ENCODE measurements at places on chromosomes 1 and 21.

DNA sequence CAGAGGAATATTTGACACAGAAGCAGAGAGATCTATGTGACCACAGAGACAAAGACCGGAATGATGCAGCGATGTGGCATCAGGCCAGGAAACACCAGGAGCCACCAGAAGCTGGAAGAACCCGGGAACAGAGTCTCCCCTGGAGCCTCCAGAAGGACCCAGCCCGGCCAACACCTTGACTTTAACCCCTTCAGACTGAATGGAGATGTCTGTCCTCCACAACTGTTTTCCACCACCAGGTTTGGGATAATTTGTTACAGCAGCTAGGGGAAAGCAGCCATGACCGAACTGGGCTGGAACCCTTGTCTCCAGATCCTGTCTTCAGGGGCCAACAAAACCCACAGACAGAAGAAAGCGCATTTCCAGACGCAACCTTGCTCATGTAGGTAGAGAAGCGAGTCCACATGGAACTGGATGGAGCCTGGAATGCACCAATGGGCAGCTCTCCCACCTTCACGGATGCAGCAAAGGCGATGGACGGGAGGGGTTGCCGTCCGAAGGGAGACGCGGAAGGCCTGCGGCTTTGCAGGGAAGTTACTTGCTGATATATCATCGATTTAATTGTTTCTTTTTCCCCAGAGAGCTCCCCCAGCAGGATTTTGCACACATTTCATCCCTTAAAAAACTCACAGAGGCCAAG is 396.6 kb downstream of the NPHP4 start:
- no peak for DNase-seq

DNA sequence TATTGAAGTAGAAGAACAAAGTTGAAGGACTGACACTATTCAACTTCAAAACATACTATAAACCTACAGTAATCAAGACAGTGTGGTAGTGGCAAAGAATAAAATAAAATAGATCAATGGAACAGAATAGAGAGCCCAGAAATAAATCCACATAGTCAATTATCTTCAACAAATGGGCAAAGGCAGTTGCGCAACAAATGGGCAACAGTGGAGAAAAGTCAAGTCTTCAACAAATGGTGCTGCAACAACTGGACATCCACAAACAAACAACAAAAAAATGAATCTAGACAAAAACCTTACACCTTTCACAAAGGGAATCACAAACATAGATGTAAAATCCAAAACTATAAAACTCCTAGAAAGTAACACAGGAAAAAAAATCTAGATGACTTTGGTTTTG is 38.4 kb downstream of the MIXL1 start:
- DNase-seq = no peak

DNA sequence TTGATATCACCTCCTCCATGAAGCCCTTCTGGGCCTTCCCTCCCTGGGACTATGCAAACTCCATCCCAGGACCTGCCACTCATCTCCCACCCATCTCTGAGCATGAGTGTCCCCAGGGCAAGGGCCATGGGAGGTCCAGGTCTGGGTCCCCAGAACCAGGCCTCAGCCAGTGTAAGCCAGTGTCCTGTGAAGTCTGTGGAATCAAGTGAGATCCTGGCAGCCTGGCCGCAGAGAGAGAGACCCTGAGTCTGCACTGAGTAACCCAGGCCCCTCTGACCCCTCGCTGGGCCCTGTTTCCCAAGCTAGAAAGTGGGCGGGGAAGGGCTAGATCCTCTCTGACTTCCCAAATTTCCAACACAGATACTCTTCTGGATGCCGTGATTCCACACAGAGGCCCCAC is 132.7 kb downstream of the DMRTB1 start:
- DNase-seq = no peak

DNA sequence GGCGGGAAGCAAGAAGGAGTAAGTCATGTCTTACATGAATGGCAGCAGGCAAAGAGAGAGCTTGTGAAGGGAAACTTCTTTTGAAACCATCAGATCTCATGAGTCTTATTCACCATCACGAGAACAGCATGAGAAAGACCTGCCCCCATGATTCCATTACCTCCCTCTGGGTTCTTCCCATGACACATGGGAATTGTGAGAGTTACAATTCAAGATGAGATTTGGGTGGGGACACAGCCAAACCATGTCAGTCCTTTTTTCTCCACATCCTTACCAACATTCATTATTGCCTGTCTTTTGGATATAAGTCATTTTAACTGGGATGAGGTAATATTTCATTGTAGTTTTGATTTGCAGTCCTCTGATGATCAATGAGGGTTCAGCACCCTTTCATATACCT is 81.0 kb downstream of the DIRAS3 start:
- DNase-seq = no peak

- peak; percentile 86 for DNase-seq
Measured at GRCh38 chr1:14945132-14946010, 208.2 kb upstream of the TMEM51 start.

DNA sequence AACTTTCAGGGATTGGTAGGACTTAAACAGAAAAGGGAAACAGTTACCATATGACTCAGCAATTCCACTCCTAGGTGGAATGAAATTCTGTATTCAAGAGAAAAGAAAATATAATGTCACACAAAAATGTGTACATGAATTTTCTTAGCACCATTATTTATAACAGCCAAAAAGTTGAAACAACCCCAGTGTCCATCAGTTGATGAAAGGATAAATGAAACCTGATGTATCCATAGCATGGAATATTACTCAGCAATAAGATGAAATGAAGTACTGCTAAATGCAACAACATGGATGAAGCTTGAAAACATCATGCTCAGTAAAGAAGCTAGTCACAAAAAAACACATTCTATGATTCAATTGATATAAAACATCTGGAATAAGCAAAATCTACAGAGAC is 15.5 kb downstream of the EEIG2 start:
- no peak for DNase-seq

GRCh38 chr1:2874207-2874606 is 72.7 kb upstream of the TTC34 start:
- DNase-seq = no peak

GRCh38 chr1:178126741-178127185 is 32.9 kb downstream of the RASAL2 start:
- DNase-seq = no peak

- DNase-seq = no peak
Measured at GRCh38 chr1:168717906-168718891, 10.8 kb downstream of the DPT start.

DNA sequence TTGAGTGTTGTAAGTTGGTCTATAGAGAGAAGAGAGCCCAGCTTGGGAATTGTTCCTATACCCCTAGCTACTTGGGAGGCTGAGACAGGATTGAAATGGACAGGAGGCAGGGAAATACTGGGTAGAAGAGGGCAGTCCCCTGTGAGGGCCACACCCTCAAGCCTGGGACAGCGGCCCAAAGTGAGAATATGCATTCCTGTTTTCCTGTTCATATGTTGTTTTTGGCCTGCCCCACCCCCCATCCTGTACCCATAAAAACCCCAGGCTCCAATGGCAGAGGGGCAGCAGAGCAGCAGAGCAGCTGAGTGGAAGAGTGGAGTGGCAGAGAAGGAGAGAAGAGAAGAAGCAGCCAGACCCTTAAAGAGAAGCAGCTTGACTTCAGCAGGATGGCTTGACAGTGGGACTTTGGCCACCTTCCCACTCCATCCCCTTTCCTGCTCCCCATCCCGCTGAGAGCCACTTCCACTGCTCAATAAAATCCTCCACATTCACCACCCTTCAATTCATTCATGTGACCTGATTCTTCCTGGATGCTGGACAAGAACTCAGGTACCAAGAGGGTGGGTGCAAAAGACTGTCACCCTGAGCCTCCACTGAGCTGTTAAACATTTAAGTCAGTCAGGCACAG is 70.6 kb upstream of the PUM1 start:
- DNase-seq = no peak

DNA sequence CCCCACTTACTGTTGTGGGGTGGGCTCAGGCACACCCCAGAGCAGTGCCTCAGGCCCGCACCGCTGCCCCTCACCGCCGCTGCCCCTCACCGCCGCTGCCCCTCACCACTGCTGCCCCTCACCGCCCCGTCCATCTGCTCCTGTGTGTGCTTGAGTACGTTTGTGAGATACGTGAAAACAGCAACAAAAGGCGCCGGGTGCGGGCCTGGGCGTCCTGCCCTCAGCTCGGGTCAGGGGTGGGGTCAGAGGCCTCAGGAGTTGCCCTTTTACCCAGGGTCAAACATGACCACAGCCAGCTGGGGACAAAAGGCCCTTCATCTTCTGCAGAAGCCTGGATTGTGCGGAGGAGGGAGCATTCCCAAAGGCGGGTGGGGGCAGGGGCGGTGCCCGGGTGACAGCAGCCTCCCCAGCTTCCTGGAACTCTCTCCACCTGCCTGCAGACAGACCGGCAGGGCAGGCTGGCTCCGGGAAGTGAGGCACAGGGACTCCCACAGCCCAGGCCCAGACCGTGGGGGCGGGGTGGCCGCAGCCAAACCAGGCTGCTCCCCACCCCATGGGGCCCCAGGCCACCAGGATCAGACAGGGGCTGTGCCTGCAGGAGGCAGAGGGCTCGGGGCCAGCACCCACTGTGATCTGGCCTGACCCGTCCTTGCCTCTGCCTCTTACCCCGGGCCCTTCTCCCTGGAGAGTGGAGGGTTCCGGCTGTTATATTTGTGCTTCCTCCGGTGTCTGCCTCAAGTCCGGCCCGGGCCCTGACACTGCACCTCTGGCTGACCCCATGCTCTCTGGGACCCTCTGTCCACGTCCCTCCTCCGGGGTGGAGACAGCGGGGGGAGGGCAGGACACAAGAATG is 2.3 kb upstream of the VWA1 start:
- peak; percentile 74 for DNase-seq

DNA sequence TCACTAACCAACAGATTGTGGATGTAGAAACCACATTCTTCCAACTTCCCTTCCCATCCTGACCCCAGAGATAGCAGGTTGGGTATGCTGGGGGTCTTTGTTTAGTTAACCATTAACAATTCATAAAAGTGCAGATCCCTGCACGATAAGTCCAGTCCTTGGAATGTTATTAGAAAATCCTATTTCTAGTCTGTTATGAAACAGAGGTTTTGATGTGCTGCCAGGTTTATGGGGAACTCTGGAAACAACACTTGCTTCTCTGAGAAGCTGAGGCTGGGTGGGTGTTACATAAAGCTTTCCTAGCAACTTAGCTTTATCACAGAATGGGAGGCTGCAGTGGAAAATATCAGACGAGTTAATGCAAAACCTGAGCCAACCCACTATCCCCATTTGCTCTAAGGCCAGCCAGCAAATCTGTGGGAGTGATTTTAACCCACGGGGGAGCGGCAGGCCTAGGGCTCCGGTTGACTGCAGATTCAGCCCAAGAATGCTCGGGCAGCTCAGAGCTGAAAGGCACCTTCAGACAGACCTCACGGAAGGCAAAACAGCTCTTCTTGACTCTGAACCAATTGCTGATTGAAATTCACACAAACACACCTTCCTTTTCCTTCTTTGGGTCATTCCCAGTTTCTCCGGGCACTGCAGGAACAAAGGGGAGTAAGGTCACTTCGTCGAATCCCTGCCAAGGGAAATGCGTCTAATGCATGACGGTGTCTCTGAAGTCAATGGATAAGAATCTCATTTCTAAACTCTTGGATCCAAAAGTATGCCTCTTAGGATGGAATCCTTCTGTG is 111.7 kb upstream of the IRF2BP2 start:
- DNase-seq = peak; percentile 74

- no peak for DNase-seq
Measured at GRCh38 chr1:195332102-195332501, 1276.1 kb downstream of the KCNT2 start.

DNA sequence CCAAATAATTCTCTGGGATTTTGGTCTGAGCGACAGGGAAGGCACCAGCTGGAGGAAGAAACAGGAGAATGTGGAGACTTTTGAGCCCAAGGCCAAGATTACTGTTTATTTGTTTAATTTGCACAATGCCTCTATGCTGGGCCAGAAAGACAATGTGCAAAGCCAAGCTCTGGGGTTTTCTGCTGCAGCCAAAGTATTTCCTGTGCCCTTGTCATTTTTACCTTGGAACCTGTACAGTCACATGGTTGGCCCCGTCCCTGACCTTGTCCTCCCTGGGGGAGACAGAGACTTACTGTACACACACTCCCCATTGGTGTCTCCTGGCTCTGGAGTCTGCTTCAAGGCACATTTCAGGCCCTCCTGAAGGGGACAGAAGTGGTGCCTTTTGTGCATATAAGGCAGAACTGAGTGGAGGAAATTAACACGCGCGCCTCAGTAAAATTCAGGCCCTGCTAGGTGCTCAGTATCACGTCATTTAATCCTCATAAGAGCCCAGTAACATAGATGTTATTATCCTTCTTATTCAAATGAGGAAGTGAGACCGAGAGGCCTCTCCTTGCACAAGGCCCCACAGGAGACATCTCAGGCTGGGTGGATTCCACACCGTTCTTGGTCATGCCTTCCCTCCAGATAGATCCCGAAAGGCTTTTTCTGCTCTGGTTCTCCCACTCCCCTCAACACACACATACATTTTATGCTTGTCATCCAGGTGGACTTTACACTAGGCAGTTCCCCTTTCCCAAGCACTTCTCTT is 21.1 kb downstream of the C1orf115 start:
- DNase-seq = no peak

DNA sequence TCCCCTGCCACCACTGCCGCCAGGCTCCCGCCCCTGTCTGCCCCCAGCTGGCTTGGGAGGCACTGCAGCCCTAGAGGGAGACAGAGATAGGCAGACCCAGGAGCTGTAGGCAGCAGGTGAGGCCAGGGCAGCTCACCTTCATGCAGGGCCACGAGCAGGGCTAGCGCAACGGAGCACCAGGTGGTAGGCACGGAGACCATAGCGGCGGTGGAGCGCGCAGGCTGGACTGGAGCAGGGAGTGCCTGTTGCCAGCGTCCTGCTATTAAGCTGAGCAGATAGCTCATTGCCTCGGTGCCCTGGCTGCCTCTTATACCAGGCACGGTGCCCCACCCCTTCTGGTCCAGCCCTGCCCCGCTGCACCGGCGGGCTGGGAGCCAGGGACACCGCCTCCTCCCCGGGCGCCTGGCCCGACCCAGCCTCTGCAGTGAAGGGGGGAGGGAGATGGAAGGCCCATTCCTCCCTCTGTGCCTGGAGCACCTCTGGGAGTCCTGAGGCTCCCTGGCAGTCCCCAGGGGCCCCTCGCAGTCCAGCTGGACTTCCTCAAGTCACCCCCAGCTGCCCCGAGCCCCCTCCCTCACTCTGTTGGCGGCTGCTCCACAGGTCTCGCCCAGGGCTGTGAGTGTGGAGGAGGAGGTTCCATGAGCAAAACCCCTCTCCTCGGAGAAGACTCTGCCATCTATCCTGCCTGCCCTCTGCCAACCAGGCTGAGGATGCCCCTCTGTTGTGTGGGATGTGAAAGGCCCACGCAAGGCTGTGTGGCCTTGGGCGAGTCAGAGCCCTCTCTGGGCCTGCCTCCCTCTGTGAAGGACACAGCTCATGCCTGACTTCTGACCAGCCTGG is at the start of gene EDN2:
Gene EDN2, minus strand, starts transcription at position 282 of the 840 bp plus-strand sequence. Its CDS starts 82 bp downstream, at position 200.
- DNase-seq = no peak
